Activated CD8-positive, alpha-beta memory T cell treated with anti-CD3 and anti-CD28 coated beads for 1 hour (primary cell): ENCODE measurements at places on chromosomes 16 and 17.

- DNase-seq = no peak
Observed at GRCh38 chr17:14203388-14203787, 33.3 kb downstream of the CDRT15 start.

GRCh38 chr17:30848021-30848420, 16.3 kb downstream of the ATAD5 start:
- no peak for DNase-seq

DNA sequence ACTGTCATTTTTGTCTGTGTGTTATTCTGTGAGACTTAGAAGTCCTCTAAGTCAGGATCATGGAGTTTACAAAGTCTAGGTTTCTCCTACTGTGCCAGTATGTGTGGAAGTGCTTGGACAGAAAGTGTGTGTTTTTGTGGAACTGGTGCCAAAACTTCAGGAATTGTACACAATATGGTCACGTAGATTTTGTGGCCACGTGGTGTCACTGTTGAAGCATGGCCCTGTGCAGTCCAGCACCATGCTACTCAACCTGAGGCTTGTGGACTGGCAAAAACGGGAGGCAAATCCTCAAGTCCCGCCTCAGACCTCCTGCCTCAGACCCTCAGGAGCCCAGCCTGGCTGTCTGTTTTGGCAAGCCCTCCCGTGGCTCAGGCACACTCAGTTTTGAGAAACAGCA, 16.7 kb upstream of the ALKBH5 start:
- no peak for DNase-seq

GRCh38 chr17:82685291-82685690, 13.2 kb downstream of the RAB40B start:
- DNase-seq = no peak
